ENCODE measurements at places on chromosomes 16 and 17.

- DNase-seq = no peak
Measured at GRCh38 chr17:39872751-39873150, 4.7 kb downstream of the ZPBP2 start.

- no peak for DNase-seq
Measured at GRCh38 chr17:50274142-50274896, at the start of gene TMEM92. TSS of gene TMEM92 (plus strand) at chr17:50274466. CDS start at chr17:50274502, 36 bp downstream.

- DNase-seq = no peak
Measured at GRCh38 chr16:72979974-72980373, 68.0 kb downstream of the ZFHX3 start.

DNA sequence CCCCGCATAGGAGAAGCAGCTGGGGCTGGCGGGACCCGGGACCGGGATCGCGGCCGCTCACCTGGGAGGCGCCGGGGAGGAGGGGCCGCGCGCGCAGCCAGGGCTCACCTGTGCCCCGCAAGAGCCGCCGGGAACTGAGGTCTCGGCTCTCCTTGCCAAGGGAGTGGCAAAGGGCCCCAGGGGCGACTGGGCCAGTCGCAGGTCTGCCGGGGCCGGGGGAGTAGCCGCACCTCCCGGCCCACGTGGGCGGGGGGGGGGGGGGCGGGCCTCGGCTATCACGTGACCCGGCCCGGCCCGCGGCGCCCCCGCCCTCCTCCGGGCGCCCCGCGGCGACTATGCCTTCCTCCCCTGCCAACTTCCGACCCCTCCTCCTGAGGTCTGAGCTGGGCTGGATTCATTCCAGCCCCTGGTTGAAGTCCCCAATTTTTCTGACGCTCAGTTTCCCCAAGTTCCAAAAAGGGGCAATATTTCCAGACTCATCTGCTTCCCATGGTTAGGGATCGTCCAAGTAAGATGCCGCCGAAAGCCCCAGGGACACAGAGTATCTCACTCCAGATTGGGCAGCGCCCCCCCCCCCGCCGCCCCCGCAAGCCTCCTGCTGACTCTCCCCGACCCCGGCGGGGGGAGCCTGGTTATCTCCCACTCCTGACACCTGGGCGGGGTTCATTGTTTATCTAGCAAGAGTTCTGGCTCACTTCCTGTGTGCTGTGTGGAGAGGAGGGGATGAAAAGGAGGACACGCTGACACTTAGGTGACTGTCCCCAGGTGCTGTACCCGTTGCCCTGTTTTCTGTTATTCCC is at the start of gene TMC6:
TMC6 (minus strand) TSS at position 205 of the 800 bp plus-strand sequence. CDS start 1,923 bp downstream, outside the sequence.
- DNase-seq = no peak

DNA sequence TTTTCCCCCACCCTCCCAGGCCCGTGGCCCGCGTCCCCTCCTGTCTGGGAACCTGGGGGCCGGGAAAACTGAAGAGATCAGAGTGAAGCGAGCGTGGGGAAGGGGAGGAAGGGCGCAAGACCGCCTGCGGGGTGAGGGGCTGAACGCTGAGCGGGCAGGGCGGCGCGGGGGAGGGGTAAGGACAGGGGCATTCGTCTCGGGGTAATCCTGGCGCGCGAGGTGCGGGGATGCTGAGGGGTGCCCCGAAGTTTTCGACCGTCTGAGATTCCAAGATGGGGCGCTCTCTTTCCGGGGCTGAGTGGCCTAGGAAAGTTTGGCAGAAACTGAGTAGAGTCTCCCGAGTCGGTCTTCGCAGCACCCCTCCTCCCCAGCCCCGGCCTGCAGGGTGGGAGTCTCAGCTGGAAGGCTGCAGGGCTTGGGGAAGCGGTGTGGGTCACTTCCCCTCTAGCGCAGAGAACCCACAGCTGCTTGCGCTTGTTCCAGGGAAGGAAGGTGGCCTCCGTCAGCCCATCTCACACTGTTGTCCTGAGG is 555 bp downstream of the TTYH2 start:
- DNase-seq = no peak

GRCh38 chr16:5509336-5509735 is 411.7 kb upstream of the EEF2KMT start:
- no peak for DNase-seq

DNA sequence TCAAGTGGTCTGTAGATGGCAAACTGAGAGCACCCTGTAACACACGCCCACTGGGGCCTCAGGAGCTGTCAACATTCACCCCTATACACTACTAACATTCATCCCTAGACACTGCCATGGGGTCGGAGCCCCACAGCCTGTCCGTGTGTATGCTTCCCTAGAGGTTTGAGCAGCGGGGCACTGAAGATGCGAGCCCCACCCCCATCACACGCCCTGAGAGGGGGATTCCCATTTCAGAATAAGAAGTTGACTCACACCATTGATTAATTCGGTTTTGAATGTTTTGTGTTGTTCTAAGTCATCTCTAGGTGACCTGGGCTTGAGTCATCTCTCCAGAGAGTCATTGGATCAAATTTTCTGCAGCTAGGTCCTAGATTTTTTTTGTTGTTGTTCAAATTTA is 37.3 kb upstream of the MMD start:
- DNase-seq = peak; percentile 57

- no peak for DNase-seq
Measured at GRCh38 chr17:72518159-72518732, 397.4 kb downstream of the SOX9 start.

Data from stimulated activated CD8-positive, alpha-beta memory T cell treated with anti-CD3 and anti-CD28 coated beads, Interleukin-2, amount 100 ng/mL, for 48 hours (primary cell).